Stimulated activated CD8-positive, alpha-beta memory T cell treated with anti-CD3 and anti-CD28 coated beads, Interleukin-7, amount 100 ng/mL, for 1 hour (primary cell): ENCODE measurements at places on chromosomes 11 and 22.

- DNase-seq, result no peak
These were observed 294.2 kb upstream of the ANO3 start for GRCh38 chr11:26037716-26038115.

GRCh38 chr11:81039916-81040524, 1599.2 kb upstream of the TENM4 start:
- DNase-seq, result no peak

GRCh38 chr22:48795664-48796063, 1032.0 kb downstream of the BRD1 start:
- DNase-seq, result no peak

- no peak for DNase-seq
These were observed 15.3 kb upstream of the APOL6 start for GRCh38 chr22:35632935-35633334.

DNA sequence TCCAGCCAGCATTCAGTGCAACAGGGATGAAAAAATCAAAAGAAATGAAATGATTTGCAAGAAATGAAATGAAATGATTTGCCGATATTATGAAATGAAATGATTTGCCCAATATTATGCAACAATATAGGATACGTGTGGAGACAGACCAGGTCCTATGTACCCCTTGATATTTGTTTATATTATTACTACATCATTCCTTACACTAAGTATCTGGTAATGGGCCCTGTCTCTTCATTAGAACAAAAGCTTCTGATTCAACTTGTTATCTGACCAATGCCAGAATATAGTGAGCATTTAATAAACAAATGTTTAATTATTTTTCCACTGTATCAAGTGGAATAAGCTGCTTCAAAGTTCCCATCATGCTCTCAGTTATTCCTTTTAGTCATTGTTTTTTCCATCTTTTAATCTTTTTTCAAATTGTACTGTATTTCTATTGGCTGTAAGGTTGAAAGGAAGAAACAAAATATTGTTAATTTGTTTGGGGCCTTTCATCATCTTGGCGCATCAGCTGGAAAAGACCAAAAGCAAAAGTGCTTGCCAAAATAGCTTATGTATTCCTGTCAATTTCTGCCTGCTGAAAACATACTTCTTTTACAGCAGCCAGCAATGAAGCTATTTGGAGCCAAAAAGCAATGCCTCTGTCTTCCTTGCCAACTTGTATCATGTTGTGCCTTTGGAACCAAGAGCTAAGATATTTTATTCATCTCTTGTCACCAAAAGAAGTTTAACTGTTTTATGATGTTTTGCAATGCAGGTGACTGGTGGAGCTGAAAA, 2314.9 kb downstream of the LRRC4C start:
- no peak for DNase-seq

DNA sequence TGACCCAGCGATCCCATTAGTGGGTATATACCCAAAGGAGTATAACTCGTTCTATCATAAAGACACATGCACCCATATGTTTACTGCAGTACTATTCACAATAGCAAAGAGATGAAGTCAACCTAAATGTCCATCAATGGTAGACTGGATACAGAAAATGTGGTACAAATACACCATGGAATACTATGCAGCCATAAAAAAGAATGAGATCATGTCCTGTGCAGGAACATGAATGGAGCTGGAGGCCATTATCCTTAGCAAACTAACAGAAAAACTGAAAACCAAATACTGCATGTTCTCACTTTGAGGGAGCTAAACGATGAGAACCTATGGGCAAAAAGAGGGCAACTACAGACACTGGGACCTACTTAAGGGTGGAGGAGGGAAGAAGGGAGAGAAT, 146.8 kb downstream of the SBF2 start:
- no peak for DNase-seq

DNA sequence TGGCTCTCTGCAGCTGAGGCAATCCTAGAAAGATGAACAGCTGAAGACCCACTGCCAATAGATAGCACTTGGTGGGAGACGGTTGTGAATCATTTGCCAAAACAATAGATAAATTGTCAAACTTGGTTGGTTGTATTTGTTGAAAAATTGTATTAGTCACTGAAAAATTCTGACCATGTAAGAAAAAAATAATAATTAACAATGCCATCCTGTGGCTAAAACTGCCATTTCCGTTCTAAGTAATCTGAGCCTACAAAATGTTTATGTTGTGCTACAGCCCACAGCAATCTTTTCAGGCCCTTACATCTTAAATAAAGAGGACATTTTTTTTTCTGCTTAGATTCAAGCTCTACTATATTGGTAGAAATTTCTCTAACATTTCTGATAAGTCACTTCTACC, 103.2 kb upstream of the ANO3 start:
- no peak for DNase-seq

DNA sequence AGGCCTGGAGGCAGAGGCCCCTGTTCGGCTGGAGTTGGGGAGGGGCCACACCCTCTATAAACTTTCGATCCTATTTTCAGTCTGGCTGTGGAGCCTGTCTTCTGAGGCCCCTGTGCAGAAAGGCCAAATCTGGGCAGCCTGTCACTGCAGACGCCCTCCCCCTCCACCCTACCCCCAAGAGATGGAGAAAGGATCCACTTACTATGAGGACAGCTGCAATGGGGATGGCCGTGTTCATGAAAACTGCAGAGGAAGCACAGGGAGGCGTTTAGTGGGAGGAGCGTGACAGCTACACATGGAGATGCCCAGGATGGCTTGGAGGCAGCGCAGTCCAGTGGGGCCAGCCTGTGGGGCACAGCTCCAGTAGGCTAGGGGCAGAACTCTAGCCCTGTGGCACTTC, 43.5 kb upstream of the KCNJ11 start:
- no peak for DNase-seq

DNA sequence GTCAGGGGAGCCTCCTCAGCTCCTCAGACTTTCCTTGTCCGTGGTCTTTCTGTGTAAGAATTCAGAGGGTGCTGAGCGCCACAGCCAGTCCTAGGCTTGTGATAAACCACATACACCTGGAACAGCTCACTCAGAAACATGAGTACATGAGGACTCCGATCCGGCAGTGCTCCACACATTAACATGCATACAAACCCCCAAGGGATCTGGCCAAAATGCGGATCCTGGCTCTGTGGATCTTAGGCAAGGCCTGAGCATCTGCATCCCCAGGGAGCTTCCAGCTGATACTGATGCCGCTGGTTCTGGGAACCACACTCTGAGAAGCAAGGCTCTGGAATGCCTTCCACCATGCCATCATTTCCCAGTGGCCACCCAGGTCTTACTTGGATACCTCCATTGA, 20.6 kb upstream of the OPCML start:
- DNase-seq, result no peak

- no peak for DNase-seq
These were observed 52.1 kb downstream of the LHFPL7 start for GRCh38 chr22:24894220-24894975.

DNA sequence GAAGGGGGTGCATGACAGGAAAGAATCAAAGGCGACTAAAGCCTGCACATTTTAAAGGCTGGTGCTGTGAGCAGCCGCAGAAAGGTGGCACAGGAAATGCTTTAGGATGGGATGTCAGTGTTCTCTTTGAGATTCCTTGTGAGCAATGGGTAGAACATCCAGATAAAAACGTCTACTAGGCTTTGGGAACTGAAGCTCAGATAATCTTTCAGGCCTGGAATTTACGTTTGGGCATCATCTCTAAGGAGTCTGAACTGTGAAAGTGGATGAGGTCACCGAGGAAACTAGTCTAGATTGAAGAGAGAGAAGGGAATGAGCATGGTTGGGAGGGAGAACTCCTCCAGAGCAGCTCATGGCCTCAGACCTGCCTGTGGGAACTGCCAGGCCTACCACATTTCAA, 65.7 kb downstream of the FLI1 start:
- DNase-seq, result no peak

DNA sequence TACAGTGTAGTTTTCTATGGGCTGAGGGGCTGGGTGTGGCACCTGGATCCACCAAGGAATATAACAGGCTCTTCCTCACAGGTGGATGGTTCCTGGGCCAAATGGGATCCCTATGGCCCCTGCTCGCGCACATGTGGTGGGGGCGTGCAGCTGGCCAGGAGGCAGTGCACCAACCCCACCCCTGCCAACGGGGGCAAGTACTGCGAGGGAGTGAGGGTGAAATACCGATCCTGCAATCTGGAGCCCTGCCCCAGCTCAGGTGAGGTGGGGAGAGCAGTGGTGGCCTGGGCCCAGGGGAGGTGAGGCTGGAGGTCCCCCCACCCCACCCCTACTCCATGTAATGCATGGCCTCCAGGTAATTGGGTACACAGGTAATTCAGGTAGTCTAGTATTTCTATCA, 20.7 kb downstream of the ADAMTS15 start:
- no peak for DNase-seq

DNA sequence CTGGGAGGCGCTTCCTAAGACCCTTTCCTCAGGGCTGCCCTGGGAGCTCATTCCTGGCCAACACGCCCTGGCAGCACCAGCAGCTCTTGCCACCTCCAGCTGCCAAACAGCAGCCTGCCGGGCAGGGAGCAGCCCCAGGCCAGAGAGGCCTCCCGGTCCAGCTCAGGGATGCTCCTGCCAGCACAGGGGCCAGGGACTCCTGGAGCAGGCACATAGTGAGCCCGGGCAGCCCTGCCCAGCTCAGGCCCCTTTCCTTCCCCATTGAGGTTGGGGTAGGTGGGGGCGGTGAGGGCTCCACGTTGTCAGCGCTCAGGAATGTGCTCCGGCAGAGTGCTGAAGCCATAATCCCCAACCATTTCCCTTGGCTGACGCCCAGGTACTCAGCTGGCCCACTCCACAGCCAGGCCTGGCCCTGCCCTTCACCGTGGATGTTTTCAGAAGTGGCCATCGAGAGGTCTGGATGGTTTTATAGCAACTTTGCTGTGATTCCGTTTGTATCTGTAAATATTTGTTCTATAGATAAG, 7.6 kb downstream of the SLC39A13 start:
- DNase-seq, result no peak

DNA sequence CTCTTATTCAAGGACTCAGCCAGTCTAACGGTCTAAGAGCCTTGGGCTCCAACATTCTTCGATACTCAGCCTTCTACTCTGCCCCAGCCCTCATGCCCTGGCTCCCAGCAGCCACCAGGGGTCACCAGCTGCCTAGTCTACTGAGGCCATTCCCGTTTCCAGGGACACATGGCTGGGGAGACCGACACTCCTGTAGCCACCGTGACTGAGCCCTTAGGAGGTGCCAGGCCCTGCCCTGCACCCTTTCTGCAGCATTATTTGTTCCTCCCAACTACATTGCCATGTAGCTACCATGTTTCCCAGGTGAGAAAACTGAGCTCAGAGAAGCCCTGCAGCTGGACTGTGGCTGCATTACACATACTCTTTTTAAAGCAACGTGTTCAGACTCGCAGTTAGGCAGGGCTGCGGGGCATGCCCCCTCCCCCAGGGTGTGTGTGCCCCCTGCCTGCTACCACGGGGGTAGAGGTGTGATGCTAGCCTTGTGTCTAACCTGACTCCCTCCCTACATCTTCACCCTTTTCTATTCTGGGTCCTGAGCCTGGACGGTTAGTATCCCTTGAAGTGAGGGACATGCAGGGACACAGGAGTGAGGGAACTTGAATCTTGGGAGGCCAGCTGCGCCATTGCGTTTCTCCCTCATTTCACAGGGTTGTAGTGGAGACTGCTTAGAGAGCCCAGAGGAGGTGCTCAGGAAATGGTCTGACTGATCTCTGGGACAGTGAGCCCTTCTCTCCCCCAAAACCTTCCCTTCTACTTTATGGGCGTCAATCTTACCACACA, 17.5 kb downstream of the ATG16L2 start:
- no peak for DNase-seq

- DNase-seq, result no peak
These were observed 4.9 kb upstream of the SLCO2B1 start for GRCh38 chr11:75145972-75146519.

DNA sequence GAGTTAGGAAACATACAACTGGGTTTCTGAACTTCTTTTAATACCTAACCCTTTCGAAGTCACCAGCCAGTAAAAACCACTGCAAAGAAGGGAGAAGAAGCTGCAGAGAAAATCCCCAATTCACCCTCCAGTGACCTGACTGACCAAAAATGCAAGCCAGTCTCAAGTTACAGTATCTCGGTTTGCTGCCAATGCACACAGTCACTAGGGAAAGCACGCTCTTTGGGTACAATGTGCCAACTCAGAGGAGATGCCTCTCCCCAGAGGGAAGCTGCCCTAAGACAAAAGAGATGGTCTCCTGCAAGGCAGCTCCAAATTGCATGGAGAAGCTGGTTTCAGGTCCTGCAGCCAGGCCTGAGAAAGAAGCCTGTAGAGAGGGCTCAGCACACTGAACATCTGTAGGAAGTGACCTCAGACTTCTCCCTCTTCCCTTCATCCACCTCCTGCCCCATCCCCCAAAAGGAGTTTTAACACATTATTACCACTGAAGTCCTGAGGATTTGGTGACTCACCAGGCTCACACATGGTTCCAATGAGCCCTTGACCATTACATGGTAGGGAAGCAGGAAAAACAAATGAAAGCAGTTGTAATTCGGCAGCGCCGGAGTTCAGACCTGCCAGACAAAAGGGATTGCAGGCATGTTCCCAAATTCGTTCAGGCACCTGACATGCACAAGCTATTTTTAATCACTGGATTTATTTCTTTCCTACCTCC, 90.1 kb downstream of the ETS1 start:
- no peak for DNase-seq

DNA sequence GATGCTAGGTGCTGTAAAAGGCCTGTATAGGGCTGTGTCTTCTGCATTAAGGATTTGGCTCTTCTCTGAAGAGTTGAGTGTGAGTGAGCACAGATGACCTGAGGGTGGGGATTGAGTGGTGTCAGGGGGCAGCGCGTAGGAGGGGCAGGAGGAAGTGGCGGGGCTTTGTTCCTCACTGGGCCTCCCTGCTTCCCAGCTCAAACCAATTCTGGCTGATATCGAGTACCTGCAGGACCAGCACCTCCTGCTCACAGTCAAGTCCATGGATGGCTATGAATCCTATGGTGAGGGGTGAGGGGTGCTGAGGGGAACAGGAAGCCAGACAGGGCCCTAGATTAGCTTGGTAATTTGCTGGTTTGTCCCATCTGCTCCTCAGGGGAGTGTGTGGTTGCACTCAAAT, 9.1 kb downstream of the PHOX2A start:
- DNase-seq, result no peak

GRCh38 chr11:128859563-128860441, 7.3 kb downstream of the KCNJ1 start:
- DNase-seq, result peak; percentile 39

- DNase-seq, result no peak
These were observed 373.7 kb downstream of the METTL15 start for GRCh38 chr11:28481616-28482480.

DNA sequence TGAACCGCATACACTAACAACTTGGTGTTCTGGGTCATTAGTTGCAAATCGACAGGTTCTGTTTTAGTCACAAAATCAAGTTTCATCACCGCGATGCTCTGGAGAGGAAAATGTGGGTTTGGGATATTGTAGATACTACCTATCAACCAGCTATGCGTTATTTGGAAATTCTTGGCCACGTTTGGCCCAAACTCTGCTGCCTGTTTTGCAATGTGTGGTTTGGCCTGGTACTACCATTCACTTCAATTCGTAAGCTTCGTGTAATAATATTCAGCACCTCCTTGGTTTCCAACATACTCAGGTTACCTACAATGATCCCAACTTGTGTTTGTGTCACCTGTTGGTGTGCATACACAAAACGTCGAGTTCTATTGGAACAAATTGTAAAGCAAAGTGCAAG, 16.2 kb upstream of the ACER3 start:
- DNase-seq, result no peak
